Stimulated activated CD4-positive, alpha-beta T cell treated with anti-CD3 and anti-CD28 coated beads, Interleukin-1b, Interleukin-23, amount 100 ng/mL, for 48 hours (primary cell): ENCODE measurements at places on chromosomes 7 and 10.
A peak's percentile ranks its signal among the peaks of the same experiment; 100 is the strongest.

DNA sequence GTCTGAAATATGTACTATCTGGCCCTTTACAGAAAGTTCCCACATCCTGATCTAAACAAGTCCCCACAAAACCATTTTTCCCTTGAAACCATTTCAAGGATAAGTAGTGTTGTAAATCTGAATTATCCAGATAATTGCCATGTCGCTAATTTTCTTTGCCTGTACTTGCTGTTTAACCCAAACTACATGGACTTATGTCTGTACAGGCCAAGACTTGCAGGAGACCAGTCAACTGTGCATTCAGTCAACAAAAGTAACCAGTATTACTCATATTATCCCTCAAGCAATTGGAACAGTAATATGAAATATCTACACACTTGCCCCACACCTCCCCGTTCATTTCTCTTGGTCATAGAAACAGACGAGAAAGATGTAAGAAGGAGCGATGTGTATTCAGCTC, 347.8 kb upstream of the NFE2L3 start:
- DNase-seq = no peak

GRCh38 chr7:5237286-5237685, 45.5 kb upstream of the SLC29A4 start:
- DNase-seq = no peak

DNA sequence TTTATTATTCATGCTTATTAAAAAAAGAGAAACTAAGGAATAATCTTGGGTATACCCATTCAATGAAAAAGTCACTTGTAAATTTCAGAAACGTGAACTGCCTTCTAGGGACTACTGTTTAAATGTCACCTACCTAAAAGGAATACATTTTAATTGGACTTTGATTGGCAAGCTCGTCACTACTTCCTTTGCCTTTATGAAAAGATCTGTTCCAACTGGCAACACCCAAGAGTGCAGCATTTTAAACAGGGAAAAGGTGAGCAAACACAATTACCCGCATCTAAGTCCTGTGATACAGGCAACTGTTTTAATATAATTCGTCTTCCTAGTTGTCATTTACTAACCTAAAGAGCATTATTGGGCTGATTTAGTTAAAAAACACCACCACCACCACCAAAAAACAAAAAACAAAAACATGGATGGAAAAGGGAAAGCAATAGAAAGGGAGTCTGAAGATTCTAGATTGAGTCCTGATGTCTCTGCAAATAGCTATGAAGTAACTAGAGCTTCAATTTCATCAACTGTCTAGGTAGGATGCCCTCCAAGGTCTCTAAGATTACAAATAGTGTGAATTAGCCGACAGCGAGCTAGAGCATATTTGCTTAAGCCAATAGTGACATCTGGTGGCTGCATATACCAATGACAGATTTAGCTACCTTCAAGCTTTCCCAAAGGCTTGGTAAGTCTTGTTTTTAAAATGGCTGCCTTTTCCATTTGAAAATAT, 33.8 kb upstream of the ICA1 start:
- peak; percentile 7 for DNase-seq

- DNase-seq = no peak
Measured at GRCh38 chr10:110010486-110011378, 2.9 kb downstream of the ADD3 start.

- no peak for DNase-seq
Measured at GRCh38 chr10:49549640-49550346, 10.9 kb upstream of the ERCC6 start.

DNA sequence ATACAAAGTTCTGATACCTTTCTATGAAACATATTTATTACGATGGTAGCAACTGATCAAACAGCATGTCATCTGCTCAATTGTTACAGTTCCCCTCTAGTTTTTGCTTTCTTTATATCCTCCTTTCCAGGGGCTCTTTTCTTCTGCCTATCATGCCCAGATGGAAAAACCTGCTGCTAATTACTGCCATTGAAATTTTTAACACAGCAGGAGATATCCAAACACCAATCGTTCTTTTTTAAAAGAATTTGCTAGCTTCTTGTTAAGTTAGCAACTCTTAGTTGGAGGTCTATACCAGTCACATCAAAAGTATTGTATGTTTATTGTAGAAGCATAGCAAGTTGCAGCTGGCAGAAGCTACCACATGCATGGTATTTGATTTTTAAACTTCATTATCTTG, 768.5 kb downstream of the NXPH1 start:
- DNase-seq = no peak

DNA sequence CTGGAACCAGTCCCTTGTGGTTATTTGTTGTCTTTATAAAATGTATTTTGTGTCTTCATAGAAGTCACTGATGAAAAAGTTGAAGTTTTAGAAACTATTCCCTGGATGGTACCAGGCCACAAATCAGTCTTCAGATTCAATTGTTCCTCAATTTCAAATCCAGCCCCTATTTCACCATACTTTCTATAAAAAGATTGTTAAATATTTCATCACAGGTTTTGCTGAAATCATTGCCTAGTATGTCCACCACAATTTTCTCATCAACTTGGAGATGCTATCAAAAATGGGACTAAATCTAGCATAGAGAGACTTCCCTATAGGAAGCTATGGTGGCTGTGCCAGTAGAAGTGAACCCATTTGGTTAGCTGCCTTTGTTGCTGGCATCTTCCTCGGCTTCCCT, 118.5 kb downstream of the RAB18 start:
- DNase-seq = no peak

DNA sequence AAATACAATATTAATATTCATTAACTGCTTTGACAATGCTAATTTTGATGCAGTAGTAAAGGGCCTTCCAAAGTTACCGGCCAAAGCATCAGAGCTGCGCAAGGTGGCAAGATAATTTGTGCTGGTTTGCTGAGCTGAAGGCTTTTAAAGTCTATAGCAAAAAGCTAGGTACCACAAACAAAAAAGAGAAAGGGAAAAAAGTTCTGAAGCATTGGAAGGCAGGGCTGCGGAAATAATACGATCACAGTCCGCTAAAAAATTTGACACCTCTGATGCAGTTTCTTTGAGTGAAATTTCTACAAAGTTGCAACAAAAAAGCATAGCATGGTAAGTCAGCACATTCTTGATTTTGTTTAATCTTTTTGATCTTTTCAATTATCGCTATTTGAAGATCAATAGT, 175.6 kb downstream of the TCF7L2 start:
- DNase-seq = no peak

DNA sequence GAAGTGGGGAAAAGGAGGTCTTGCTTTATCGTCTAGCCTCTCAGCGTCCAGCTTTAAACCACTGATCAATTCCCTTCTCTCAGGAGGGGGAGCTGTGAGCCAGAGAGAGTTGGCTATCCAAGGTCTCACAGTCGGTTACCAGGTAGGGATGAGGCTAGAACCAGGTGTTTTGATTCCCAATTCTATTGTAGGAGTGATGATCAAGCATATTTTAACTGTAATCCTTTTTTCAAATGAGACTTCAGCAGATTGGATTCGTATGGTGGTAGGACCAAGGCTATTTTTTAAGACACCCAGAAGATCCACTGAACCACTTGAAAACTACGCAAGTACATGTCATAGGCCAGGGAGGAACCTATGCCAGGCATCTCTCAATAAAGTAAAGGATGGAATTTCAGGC, 8.4 kb downstream of the MINDY4 start:
- no peak for DNase-seq

DNA sequence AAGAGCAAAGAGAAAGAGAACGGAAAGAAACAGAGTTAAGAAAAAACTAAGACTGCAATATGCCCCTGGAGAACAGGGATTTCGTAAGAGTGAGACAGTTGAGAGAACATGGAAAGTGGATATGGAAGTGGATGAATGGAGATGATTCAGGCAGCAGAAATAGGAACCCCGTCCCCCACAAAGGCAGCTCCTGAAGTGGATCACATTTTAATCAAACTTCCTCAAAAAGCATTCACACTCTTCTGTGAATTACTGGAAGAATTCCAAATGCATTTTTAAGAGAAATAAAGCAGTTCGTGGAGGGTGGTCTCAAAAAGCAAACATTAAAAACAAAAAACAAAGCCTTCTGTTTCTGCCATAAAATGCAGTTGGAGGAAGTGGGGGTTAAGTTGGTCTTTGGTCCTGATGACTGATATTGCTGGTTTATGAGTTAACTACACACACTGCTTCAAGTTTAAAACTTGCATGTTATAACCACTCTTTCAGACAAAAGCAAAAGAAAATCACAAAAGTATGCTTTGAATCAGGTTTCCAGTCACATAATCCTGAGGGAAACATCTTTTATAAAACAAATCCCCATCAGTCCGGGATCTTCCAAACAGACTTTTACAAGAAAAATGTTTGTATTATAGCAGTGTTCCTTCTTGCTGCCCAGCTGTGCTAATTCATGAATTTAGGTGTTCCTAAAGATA, 214.3 kb downstream of the FANK1 start:
- DNase-seq = no peak

GRCh38 chr7:41097501-41097900, 605.4 kb downstream of the INHBA start:
- DNase-seq = no peak
